CD4-positive, CD25-positive, alpha-beta regulatory T cell (primary cell): ENCODE measurements at places on chromosomes 6 and 20. TPM values are rescaled to one million over a fixed set of nuclear protein-coding genes. Genes with fewer than 3 reads are reported as not detected.

FRMD1 gene
- not detected for total RNA-seq

DNA sequence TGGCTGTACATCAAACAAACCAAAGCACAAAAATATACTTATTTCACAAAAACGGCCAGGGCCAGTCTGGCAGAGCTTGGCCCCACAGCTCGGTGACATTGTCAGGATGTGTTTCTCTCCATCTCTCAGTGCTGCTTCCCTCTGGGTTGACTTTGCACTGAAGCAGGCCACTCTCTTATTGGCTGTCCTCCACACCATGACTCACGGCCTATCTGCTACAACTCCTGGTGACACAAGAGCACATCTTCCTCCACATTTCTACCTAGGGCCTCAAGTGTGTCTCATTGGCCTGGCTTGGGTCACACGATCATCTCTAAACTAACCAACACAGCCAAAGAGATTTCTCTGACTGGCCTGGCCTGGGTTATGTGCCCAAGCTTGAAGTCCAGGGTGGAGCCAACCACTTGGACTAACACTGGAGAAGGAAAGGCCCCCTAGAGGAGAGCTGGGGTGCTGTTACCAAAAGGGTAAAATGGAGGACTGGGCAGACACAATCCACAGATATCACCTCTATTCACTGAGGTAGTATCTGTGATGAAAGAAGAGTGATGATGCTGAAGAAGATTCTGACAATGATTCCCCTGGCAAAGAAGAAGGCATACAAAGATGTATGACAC lies 159.8 kb upstream of the TSHZ2 start:
- H3K27me3 ChIP-seq = peaks cover 5% of the 10 kb centered on the region
- DNase-seq = no peak
- H3K4me1 ChIP-seq = no peaks in the 10 kb centered on the region
- no peaks in the 10 kb centered on the region for H3K36me3 ChIP-seq
- no peak overlapping the region for H3K4me3 ChIP-seq

TP53TG5 gene
- not detected for total RNA-seq

DNA sequence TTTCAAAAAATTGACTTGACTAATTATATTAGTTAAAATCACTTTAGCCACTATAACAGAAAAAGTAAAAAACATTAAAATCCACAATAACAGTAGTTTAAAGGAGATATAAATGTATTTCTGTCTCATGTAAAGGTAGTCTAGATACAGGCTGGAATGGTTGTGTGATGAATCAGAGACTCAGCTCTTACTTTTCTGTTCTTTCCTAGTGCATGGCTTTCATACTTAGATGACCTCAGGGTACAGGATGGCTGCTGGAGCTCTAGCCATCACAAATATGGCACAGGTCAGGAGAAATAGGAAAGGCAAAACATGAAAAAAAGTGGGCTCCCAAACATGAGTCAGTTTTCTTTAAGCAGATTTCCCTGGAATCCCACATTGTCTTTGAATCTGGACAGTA lies 157.7 kb upstream of the FLRT3 start:
- no peak for DNase-seq
- H3K4me3 ChIP-seq = no peak overlapping the region
- H3K27ac ChIP-seq = no peak overlapping the region
- H3K36me3 ChIP-seq = no peaks in the 10 kb centered on the region
- H3K4me1 ChIP-seq = no peaks in the 10 kb centered on the region
- H3K27me3 ChIP-seq = no peaks in the 10 kb centered on the region

CD83 gene
- total RNA-seq = 76.8 TPM

MCHR2 gene
- total RNA-seq = not detected

COX4I2 gene
- total RNA-seq = not detected

GRCh38 chr6:169274781-169275180 lies 21.1 kb upstream of the THBS2 start:
- H3K27ac ChIP-seq = no peak overlapping the region
- H3K27me3 ChIP-seq = no peaks in the 10 kb centered on the region
- H3K4me1 ChIP-seq = no peaks in the 10 kb centered on the region
- H3K36me3 ChIP-seq = no peaks in the 10 kb centered on the region

HEY2 gene
- total RNA-seq = not detected

CDSN gene
- total RNA-seq = not detected

C6orf58 gene
- not detected for total RNA-seq
